ENCODE measurements at places on chromosomes 16 and 17.

GRCh38 chr16:86288716-86289294 is 221.5 kb upstream of the FOXF1 start:
- no peak for DNase-seq

DNA sequence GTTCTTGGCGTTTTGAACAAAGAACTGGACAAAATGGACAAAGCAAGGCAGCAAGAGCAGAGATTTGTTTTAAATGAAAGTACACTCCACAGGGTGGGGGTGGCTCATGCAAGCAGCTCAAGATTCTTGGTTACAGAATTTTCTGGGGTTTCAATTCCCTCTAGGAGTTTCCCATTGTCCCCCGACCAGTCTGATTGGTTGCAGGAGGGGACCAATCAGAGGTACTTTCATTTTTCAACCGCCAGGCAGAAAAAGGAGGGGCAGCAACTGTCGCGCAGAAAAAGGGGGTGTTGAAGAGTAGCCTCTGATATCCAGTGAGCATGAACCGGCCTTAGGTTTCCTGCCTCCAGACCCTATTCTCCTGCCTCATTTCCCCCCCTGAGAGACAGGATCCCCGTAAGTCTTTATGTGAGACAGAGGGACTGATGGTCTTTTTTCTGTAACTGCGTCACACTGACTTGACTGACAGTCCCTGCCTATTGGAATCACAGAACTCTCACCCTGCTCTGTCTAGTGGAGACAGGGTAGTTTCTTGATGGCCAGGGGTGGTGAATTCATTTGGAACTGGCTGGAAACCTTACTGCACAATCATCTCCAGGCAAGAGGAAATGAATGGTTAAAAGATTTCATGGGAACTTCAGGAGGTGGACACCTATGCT is 59.4 kb upstream of the ALOX12 start:
- no peak for DNase-seq

DNA sequence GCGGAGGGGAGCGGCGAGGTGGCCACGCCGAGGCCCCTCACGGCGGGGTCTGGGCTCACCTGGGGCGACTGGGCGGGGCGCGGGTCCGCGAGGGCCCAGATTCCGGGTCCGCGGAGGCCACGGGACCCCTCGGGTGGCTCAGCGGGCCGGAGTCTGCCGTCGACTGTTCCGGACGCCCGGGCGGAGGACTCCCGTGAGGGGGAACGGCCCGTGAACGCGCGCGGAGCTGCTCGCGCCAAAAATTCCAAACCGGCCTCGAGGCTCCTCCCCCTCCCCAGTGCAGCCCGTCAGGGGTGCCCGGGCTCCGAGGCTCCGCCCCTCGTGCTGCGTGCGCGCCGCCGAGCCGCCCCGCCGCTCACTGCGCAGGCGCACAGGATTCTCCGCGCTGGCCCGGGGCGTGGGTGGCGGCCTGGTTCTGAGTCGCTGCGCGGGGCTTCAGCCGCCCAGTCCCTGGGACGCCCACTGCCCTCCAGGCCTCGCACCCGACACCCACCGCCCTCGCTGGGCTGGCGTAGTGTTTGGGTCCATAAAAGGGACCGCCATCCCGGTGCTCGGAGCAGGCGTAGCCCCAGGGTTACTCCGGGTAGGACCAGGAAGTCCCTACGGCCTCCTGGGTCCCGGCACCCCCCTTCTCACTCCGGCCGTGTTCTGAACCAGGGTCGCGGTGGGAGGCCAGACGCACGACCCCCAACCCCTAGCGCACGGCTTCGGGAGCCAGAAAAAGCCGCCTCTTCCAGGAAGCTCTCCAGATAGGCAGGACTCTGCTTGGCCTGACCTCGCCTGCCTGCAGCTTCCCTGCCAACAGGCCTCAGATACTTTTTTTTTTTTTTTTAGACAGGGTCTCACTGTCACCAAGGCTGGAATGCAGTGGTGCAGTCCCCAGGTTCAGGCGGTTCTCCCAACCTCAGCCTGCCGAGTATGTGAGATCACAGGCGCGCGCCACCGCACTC is at the start of gene PKMYT1:
PKMYT1 (minus strand) TSS at position 220 of the 950 bp plus-strand sequence. CDS start 789 bp downstream, outside the sequence.
- DNase-seq = peak; percentile 79

- no peak for DNase-seq
Observed at GRCh38 chr17:33023790-33024189, 32.1 kb downstream of the SPACA3 start.

GRCh38 chr16:59909262-59909661 is 1175.1 kb upstream of the GOT2 start:
- no peak for DNase-seq

- DNase-seq = no peak
Observed at GRCh38 chr17:46976626-46977270, 2.3 kb downstream of the RPRML start.
